ENCODE measurements at places on chromosomes 12 and 14.

DNA sequence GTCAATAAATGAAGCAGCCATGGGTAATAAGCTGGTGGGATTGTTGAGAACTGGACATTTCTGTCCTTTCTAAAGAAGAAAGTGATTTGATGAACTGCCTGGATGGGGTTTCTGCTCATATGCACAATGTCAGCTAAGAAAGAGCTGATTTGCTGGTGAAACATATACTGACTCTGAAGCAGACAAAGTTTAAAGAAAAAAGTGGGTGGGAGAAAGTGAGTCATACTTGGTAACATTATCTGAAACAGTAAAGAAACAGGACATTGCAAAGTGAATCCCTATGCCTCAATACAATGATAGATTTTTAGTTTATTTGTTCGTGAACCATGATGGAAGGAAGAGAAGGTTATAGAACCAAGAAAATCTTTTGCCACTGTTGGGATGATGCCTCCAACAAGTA is 95.6 kb upstream of the DNM1L start:
- DNase-seq, result no peak

GRCh38 chr12:82523996-82524395 is 162.7 kb upstream of the TMTC2 start:
- DNase-seq, result no peak

- DNase-seq, result no peak
Observed at GRCh38 chr12:3753544-3754284, 805 bp upstream of the CRACR2A start.

- no peak for DNase-seq
Observed at GRCh38 chr12:15227004-15227679, 5.9 kb upstream of the RERG start.

DNA sequence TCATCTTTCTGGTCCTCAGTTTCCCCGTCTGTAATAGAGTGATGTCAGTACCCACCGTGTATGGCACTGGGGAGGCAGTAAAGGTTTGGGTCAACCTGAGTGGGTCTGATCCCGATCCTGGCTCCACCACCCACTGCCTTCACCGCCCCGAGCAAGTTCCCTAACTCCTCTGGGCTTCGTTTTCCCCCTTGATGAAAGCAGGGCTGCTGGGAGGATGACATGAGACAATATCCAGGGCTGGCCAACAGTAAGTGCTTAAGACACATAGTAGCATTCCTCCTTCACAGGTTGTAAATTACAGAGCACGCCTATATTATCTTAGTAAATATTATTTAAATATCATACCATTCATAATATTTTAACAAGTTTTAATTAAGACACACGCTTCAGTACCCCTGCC is 595 bp downstream of the PLEK2 start:
- DNase-seq, result no peak

- no peak for DNase-seq
Observed at GRCh38 chr12:30201301-30202160, 417.8 kb upstream of the TMTC1 start.

All from stimulated activated CD8-positive, alpha-beta memory T cell treated with anti-CD3 and anti-CD28 coated beads, Interleukin-4, amount 100 ng/mL, for 1 hour (primary cell).